ENCODE measurements at places on chromosomes 1 and 21.

- no peak for DNase-seq
Observed at GRCh38 chr21:40404396-40404800, 442.6 kb downstream of the DSCAM start.

DNA sequence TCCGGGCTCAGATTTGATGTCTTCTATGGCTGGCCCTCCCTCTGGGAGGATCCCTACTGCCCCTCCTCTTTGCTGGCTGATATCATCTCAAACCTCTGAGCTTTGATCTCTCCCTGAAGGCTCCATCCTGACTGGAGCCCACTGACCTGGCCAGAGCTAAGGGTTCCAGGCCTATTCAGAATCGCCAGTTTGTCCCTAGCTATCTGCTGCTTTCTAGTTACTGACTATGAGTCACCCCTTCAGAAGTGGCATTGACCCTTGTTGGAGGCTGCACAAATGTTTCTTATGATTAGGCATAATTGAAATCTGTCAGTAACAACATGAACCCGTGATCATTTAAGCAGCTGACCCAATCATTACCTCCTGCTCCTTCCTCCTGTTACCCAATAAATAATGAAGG is 87.1 kb downstream of the ABCA4 start:
- no peak for DNase-seq

DNA sequence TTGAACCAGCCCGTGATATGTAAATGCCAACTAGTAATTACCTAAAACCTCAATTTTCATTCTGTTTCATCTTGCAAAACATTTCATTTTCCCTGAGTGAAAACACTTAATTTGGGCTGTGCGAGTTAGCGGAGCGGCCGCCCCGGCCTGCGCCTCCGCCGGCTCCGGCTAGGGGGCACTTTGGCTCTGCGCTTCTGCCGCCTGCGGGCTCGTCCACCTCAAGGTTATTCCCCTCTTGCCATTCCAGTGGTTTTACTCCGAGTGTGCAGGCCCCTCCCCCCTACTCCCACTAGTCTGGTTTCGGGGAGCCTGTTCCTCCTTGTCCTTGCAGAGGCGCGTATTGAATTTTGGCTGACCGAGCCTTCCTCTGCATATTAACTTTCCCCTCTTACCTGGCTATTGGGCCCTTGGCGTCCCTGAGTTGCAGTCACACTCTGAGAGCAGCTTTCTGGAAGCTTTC is 55.6 kb downstream of the PEX14 start:
- no peak for DNase-seq

GRCh38 chr1:202255343-202255742 is 61.7 kb downstream of the LGR6 start:
- no peak for DNase-seq

DNA sequence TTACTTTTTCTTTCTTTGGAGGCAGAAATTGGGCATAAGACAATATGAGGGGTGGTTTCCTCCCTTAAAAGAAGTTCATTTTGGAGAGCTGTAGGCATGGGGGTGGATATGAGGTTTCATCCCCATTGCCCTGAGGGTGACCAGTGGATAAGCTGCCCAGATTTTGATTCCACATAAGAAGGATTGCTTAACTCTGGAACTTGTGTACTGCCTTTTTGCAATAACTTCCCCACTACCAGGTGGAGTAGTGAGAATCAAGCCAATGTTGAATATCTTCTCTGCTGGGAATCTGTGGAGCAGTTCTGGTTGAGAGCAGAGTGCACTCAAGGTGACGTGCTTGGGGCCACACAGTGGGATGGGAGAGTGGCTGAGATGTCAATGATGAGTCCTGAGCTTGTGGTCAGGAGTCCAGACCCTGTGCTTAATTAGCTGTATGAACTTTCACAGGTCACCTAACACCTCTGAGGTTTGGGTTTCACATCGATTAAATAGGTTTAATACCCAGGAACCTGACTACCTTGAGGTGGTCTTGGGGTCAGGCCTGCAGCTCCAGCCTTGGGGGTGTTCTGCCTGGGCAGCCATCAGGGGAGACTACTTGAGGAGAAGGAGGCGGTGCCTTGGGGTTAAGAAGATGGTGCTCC is 152.9 kb downstream of the FCRL5 start:
- no peak for DNase-seq

- no peak for DNase-seq
Observed at GRCh38 chr1:172497230-172497629, 35.7 kb upstream of the SUCO start.

DNA sequence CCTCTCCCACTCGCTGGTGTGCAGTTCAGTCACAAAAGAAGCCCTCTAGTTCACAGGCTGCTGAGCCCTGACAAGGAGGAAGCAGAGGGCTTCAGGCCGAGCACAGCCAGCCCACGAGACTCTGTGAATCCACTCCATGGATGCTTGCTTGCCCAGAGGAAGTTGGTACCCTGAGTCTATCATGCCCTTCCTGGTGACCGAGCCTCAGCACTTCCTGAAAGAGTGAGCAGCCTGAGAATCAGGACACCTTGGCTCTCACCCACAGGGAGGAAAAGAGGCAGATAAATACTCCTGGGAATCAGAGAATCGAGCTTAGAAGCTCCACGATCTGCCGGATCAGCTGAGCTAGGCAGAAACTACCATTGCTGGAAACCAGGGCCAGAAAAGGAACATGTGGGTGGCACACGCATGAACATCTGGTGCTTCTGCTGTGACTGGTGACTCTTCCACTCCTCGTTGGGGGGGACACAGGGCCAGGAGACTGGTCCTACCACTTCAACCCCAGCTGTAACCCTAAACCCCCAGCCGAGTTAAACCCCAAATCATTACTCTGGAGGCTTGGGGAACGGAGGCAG is 376.3 kb upstream of the CAMK1G start:
- DNase-seq, result no peak

DNA sequence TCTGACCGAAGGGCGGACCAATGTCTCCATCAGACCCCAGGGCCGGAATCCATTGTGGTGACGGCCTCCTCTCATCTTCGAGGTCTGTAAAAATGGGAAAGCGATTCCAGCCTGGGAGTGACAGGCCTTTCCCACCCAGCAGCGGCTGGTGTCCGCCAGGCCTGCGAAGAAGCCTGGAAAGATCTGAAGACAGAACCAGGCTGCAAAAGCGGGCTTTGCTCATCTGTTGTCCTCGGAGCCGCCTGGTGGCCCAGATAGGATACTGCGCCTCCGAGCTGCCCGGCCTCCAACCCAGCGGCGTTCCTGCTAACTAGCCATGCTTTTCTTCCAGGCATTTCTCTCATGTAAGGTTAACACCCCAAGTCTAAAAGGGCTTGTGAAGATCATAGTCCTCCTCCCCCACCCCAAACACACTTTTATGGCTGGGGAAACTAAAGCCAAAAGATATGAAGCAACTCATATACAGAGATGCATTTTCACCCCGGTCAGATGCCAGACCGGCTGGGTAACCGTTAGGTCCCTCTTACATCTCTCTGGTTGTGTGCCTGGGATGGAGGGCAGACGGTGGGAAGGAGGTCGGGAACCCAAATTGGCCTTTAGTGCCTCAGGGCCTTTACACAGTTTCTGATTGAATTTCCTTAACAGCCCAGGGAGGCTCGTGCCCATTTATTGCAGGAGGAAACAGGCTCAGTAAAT is 1.9 kb upstream of the DHRS3 start:
- DNase-seq, result peak; percentile 65

DNA sequence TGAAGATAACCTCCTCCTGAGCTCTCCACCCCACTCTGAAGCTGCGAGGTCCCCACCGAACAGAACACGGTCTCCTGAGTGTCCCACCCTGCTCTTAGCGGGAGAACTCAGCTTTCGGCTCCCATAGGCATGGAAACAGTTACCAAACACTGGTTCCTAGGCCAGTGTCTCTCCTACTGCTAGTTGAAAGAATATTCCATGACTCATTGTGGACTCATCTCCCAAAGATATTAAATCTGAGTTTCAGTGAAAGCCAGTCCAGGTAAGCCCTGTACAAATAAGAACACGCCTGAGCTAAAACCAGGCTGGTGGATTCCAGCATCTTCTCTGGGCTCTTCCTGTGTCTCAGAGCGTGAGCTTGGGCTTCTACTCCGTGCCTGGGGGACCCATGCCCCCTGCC is 107.5 kb upstream of the CLDN14 start:
- DNase-seq, result no peak

- DNase-seq, result no peak
Observed at GRCh38 chr1:22810378-22810777, 99.7 kb downstream of the EPHB2 start.

- no peak for DNase-seq
Observed at GRCh38 chr1:209335178-209335577, 248.3 kb upstream of the CAMK1G start.

DNA sequence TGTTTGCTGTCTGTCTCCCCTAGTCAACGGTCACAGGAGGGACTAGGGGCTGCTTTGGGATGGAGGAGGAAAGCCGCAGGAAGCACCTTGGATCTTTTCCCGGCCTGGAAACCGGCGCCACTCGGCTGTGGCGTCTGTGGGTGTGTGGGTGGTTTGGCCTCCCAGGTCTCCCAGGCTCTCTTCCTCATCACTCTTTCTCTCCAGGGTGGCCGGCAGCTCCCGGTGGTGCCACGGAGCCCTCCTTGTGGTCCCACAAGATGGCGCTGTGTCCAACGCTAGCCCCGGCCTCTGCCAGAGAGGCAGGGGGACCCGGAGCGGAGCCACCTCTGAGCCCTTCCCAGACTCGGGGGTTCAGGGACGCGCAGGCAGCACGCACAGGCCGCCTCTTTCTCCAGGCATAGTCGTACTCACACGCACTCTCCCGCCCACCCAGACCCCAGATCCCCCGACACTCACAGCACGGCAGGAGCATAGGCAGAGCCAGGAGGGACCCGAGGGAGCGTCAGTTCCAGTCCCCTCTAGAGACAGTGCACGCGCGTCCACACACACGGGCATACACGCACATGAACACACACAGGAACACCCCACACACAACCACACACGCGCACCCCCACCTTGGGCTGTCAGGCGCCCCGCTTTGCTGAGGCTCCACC is 31.2 kb downstream of the CDCP2 start:
- peak; percentile 27 for DNase-seq

DNA sequence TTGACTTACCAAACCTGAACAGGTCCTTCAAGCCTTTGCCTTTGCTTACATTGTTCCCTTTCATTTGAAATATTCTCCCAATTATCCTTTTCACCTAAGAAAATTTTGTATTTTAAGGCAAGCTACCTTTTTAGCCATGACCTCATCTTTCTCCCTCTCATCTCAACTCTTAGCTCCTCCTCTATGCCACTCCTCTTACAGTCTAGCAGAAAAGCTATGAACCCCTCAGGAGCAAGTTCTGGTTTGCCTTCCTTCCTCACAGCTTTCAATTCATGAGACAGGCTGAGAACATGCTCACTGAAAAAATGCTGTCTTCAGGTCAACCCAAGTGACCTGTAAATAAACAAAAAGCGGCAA is 8.3 kb upstream of the MUTYH start:
- no peak for DNase-seq

- no peak for DNase-seq
Observed at GRCh38 chr21:34504595-34504994, 7.4 kb downstream of the KCNE1 start.

GRCh38 chr1:227869279-227869842 is 53.9 kb downstream of the PRSS38 start:
- peak; percentile 84 for DNase-seq

GRCh38 chr1:156676114-156676819 is 940 bp downstream of the NES start:
- DNase-seq, result no peak

- DNase-seq, result no peak
Observed at GRCh38 chr21:42310411-42311001, 4.7 kb downstream of the TFF3 start.

- no peak for DNase-seq
Observed at GRCh38 chr1:180265201-180265600, 35.1 kb downstream of the LHX4 start.

- DNase-seq, result no peak
Observed at GRCh38 chr21:28696844-28697410, 295.8 kb downstream of the LTN1 start.

DNA sequence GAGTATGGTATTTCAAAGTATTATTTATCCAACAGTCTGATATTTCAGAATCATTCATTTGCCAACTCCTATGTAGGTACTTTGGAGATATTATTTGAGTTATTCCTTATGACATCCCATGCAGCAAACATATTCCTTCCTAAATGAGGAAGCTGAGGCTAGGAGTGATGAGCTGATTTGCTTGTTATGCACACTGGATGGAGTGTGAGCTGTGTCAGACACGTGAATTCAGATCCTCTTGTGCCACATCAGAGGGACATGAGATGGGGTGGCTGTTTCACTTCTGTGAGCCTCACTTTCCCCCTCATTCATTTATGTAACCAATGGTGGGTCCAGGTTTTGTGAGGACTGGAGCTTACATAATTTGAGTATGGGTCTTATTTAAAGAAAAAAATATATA is 215.9 kb downstream of the DISC1 start:
- DNase-seq, result no peak

- no peak for DNase-seq
Observed at GRCh38 chr1:32898958-32899357, 2.2 kb downstream of the TMEM54 start.

GRCh38 chr1:233281711-233282581 is 13.6 kb downstream of the PCNX2 start:
- no peak for DNase-seq

- no peak for DNase-seq
Observed at GRCh38 chr1:64675718-64676345, 69.0 kb upstream of the RAVER2 start.

DNA sequence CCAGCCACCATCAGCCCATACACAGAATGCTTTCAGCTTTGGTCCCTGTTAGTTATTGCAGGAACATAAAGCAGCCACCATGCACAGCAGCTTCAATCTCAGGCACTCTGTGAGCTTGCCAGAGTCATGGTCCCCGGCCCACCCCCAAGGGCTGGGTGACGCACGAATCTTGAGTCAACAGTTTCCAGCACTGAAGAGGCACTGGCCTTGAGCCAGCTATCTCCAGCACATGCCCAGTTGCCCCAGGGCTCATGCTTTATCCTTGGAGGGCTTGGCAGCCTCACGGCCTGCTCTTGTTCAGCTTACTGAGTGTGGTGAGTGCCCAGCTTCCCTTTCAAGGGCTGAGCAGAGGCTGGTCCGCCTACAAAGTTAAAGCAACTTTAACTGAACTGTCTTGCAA is 200.7 kb upstream of the RAB4A start:
- DNase-seq, result peak; percentile 48

GRCh38 chr1:44453798-44454349 is 48.8 kb downstream of the RNF220 start:
- DNase-seq, result no peak

- no peak for DNase-seq
Observed at GRCh38 chr1:192604979-192605620, 29.5 kb downstream of the RGS1 start.

- no peak for DNase-seq
Observed at GRCh38 chr1:67582625-67583461, 102.2 kb upstream of the GADD45A start.

GRCh38 chr1:157992833-157993146 is 655 bp upstream of the KIRREL1 start:
- DNase-seq, result no peak
